NCI-H2081 treated with DMSO at 0.1 percent for 48 hours (cell line): ENCODE measurements at places on chromosomes 6 and 20.

DNA sequence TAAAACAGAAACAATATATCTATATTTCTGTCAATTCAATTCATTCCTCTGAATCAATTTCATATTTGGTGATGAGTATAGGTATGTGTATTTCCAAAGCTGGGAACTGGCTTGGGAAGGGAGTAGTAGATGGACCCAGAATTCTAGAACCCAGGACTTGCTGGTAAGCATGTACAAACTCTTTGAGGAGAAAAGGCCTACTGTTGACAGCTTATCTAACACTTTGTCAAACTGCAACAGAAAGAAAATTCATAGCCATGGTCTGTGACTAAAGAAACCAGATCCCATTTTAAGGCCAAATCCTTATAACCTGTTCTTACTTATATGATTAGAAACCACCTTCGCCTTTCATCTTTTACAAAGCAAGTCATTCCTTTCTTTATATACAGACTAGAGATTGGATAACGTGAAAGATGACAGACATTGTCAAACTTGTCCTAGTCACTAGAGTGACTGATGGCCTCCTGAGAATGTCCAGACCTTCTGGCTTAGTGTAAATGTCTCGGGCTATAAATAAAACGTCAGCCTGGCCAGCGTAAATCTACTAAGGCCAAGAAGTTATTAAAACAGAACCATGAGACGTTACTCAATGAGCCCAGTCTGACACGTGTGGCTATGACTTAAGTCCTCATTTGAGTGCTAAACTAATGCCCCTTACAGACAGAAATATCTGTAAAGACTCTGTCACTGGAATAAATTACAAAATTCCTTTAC is 152.3 kb downstream of the ALDH8A1 start:
- DNase-seq = no peak

GRCh38 chr6:130298258-130298657 is 67.6 kb upstream of the TMEM200A start:
- DNase-seq = no peak

DNA sequence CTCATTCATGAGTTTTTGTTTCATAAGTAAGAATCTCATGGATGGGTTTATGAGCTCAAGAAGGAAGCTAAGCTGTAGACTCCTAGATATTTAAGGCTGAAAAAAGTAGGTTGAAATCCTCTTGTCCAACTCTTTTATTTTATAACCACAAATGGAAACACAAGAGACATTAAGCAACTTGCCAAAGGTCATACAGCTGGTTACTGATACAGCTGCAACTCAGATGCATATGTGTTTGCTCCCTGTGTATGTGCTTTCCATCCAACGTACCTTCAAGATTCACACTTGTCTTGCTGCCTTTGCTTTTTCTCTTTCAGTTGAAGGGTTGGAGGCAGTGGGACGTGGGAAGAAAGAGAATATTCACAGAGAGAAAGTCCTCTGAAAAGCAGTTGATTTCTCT is 153.5 kb upstream of the STMND1 start:
- DNase-seq = no peak

DNA sequence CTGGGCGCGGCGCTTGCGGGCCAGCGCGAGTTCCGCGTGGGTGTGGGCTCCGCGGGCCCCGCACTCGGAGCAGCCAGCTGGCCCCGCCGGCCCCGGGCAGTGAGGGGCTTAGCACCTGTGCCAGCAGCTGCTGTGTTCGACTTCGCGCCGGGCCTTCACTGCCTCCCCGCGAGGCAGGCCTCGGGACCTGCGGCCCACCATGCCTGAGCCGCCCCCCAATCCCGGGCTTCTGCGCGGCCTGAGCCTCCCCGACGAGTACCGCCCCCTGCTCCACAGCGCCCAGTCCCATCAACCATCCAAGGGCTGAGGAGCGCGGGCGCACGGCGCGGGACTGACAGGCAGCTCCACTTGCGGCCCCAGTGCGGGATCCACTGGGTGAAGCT is 36.2 kb downstream of the RIOK1 start:
- DNase-seq = no peak

DNA sequence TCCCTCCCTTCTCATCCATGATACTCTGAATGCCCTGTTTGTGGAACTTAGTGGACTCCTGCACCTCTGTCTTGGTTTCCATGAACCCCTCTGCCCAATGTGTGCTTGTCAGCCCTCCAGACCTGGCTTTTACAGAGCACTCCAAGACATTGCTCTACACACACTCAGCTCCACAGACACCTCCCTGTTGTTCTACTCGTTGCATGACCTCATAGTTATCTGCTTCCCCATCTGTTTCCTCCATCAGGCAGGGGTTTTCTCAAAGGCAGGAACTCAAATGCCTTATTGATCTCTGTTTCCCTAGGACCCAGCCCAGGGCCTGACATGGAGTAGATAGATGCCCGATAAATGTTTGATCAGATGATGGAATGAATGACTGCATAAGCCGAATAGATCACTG is 13.3 kb downstream of the PLCG1 start:
- DNase-seq = no peak
